Hypothalamus (tissue), 51 donors: ENCODE measurements at places on chromosomes 11 and 22.

DNA sequence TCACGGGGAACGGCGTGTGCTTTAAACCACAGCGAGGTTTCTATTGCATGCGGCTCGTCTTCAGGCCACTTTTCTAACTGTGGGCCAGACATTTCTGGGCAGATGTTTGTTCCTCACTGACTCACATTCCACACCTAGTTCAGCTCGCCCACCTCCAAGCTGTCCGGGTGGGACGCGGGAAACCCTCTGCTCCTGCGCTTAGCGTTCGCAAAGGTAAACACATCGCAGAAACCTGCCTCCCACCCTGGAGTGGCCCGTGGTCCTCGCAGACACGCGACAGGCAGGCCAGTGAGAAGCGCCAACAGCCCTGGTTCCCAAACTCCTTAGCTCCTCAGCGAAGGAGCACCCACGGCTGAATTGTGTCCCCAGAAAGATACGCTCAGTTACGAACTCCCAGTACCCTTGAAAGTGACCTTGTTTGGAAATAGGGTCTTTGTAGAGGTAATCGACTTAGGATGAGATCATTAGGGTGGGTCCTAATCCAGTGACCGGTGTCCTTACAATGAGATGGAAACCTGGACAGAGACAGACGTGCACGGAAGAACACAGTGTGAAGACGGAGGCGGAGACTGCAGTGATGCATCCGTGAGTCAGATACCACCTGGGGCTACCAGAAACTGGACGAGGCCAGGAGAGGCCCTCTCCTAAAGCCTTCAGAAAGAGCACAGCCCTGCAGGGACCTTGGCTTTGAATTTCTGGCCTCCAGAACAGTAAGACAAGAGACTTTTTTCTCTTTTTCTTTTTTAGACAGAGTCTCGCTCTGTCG lies 82.7 kb downstream of the CELSR1 start:
- no peak for DNase-seq

DNA sequence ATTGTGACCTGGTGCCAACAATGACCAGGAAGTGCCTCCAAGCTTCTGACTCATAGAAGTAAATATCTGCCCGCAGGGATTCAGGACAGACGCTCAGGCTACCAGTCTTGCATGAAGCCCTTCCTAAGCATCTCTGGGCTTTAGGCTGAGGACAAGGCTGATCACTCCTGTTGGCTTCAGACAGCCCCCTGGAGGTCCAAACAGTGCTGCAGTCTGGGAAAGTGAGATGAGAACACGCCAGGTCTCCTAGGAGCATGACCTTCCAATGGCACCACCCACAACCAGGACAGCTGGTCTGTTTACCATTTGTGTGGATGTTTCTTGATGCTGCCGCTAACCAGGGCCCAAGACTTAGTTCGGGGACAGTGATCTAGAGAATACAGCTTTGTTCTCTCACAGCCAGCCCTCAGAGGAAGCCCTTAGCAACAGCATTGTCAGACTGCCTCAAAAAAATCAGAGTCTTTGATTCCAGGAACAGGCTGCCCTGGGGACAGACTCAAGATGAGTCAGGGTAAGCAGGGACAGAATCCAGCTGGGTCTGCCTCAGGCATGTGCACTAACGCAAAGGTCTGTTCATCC lies 111.2 kb downstream of the ZNF280B start:
- DNase-seq, result no peak

DNA sequence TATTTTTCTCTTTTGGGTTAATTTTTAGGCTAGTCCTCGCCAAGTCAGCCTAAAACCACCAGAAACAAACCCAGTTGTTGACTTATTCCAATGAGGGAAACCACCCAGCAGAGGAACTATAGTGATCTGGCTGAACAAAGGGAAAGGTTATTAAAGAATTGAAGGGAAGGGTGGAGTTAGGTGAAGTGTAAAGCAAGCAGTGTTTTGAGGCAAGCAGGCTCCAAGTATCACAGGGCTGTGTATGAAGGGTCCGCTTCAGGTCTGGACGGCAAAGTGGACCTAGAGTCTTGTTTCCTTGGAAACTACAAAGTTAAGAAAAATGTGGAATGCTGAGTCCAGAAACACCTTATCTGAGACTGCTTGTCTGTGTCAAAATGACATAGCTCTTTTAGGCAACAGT lies 3.2 kb upstream of the TCN2 start:
- no peak for DNase-seq

DNA sequence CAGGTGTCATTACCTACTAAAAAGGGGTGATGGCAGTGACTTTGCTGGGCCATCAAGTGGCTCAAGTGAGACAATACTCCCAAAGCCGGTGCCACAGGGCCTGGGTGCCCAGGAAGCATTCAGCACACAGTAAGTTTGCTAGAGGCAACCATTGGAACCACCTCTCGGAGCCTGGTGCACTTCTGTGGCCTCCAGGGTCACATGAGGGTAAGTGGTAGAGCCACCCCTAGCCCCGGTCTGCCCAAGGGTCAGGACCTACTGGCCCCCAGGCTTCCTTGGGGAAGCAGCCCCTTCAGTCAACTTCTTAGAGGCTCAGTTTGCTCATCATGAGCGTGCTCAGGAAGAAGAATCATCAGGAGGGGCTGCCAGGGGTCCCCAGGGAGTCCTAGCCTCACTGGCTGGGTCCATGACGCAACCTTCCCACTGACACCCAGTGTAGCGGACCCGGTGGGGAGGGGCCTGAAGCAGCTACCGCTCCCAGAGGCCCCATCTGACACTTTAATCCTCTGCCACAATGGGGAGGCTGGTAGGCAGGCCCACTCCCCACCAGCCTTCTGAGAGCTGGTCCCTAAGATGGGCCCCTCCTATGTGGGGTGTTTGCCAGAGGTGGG lies 17.5 kb upstream of the RASL10A start:
- no peak for DNase-seq

DNA sequence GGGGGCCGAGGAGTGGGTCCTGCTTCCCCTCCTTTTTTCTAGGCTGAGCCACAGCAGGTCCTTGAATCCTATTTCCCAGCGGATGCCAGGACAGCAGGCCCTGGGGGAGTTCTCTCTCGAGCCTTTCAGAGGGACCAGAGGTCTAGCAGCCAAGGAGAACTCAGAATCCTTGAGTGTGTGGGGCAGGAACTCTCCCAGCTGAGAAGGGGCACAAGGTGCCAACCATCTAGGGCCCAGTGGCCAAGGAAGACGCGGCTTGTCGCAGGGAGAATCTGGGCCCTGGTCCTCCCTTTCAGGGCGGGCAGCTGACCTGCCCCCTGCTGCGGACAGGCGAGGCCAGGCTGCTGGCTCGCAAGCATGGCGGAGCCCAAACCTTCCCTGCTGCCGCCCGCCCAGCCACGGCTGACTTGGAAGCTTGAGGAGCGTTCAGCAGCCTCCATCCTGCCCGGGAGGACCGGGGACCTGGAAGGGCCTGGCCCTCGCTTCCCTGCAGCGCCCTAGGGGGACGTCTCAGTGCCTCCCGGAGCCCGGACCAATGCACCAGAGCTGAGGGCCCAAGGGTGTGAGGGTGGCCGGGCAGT lies 972 bp upstream of the TSSC4 start:
- no peak for DNase-seq

DNA sequence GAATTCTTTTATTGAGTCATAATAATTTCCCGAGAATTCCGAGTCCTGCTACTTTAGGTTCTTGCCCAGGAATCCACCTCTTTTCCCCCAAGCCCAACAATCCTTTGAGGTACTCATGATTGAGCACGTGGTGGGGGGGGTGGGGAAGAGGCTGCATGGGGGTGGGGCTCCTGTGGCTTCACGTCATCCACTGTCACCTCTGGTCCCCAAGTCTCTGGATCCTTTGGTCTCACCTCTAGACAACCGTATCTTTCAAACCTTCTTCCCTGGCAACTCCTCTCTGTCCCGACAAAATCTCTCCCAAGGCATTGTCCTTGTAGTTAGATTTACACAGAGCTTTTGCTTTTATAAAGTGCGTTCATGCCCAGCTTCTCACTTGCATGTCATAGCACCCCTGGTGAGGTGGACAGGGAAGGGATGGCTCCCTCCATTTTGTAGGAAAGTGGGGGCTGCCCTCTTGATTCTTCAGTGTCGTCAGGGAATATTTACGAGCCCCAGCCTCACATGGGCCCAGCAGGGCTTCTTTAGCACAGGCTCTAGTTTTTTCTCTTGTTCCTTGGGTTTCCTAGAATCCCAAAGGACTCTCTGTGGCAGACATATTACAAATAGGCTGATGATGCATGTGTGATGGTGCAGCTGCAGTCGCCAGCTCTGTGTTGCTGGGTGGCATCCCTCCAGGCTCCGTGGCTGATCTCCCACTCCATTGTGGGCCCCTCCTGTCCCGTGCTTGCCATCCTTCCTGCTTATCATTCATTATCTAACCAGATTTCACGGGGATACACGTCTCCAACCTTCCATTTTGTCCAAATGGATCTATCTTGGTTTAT lies 8.4 kb downstream of the UCP3 start:
- DNase-seq, result no peak

DNA sequence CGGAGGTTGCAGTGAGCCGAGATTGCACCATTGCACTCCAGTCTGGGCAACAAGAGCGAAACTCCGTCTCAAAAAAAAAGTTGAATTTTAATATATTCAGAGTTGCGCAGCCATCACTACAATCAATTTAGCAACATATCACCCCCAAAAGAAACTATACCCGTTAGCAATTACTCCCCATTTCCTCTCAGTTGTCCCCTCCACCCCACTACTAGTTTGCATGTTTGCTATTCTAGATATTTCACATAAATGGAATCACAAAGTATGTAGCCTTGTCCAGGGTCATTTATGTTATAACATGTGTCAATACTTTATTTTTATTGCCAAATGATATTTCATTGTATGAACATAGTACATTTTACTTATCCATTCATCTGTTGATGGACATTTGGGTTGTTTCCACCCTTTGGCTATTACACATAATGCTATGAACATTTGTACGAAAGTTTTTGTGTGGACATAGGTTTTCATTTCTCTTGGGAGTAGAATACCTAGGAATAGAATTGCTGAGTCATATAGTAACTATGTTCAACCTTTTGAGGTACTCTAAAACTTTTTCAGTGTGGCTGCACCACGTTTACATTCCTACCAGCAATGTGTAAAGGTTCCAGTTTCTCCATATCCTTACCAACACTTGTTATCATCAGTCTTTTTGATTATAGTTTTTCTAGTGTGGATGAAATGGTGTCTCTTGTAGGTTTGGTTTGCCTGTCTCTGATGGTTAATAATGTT lies 2.2 kb downstream of the ZNF143 start:
- no peak for DNase-seq

GRCh38 chr11:126280595-126280994 lies 2.3 kb upstream of the TIRAP start:
- DNase-seq, result no peak

DNA sequence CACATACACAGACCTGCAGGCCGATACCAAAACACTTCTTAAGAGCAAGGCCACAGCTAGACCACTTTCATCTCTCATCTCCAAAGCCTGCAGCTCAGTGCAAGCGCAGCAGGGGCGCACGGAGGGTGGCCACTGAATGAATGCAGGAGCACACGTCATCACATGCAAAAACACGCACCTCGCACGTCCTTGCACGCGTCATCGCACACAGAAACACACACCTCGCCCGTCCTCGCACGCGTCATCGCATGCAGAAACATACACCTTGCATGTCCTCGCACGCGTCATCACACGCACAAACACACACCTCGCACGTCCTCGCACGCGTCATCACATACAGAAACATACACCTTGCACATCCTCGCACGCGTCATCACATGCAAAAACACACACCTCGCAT lies 17.2 kb downstream of the IGSF9B start:
- no peak for DNase-seq

DNA sequence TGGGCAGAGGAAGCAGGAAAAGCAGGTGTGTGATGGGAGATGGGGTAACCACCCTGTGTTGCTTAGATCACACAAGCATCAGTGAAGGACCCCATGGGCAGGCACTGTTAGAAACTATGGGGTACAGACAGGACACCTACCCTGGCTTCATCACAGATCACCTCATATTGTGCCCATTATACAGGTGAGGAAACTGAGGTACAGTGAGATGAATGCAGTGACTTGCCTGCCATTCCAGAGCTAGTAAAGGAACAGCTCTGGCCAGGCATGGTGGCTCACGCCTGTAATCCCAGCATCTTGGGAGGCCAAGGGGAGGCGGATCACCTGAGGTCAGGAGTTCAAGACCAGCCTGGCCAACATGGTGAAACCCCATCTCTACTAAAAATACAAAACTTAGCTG lies 5.9 kb upstream of the MARK2 start:
- DNase-seq, result no peak

DNA sequence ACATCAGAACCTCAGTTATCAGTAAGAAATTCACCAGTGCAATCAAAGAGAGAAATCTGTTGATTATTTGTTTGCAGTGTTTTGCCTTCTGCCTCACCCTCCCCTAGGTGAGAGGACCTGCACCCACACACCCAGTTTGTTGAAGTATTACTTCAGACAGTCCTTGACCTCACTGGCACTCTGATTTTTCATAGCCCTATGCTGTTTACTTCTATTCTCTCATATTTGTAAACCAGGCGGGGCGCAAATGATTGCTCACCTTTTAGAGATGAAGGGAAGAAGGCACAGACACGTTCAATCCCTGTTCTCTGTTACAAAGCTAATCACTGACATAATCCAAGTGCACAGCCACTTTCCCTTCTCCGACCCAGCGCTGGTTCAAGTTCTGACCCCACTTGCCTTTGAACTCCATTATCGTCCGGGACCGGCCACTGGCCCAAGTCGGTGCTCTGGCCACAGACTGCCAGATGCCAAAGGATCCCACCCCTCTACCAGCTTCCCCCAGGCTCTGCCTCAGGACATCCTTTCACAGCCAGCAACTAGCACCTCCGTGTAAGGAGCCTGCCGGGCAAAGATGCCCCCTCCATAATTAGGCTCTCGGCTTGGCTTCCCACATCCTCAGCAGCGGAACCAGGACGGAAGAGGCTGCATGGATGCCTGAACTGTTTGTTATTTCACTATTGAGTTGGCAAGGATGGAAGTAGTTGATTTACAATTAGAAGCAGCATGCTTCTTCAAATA lies 1.7 kb downstream of the ETS1 start:
- no peak for DNase-seq

DNA sequence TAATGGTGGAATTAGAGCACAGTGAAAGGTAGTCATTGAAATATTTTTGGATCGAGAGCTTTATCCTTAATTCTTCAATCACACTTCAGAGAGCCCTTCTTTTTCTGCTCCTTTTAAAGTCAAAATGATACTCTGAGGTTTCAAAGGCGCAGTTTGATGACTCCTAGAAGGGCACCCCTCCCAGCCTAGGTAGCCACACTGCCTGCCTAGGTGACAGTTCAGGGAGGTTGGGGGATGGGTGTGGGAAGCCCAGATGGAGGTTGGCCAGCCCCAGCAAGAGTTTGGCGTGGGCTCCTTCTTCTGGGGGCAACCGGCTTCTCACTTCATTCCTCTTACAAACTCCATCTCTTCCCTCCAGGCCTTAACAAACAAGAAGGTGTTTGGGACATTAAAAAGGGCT lies 28.6 kb upstream of the PHF21A start:
- DNase-seq, result no peak
